ENCODE measurements at places on chromosomes 13 and 19.

GRCh38 chr13:32087955-32088747 lies 56.6 kb downstream of the FRY start:
- no peak for DNase-seq

DNA sequence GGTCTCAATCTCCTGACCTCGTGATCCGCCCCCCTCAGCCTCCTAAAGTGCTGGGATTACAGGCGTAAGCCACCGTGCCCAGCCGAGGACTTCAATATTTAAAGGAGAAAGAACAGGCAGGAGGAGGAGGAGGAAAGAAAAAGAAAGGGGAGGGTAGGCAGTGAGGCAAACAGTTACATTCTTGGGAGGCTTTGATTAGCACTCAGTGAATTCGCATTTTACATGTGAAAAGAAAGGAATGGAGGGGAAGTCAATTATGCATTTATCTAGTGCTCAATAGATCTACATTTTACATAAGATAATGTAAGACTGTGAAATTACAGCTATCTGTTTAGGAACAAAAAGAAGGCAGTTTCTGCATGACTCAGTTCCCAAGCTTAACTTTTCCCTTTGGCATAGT lies 30.9 kb upstream of the CXCL17 start:
- no peak for DNase-seq

DNA sequence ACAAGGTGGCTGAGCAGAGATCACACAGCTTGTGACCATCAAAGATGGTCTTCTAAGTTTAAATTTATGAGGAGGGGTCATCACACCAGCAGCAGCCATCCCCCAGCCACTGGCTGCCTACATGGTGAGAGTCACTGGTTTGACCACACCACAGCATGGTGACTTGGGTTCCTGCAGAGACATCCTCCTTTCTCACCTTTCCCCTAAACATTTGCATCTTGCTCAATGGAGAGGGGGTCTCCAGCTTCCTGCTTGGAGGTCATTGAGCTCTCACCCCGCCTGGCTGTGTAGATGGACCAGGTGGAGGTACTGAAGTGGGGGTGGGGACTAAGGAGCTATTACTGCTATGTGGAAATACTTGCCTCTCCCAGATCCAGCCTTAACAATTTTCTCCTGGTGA lies 247.6 kb upstream of the ARGLU1 start:
- DNase-seq = no peak

DNA sequence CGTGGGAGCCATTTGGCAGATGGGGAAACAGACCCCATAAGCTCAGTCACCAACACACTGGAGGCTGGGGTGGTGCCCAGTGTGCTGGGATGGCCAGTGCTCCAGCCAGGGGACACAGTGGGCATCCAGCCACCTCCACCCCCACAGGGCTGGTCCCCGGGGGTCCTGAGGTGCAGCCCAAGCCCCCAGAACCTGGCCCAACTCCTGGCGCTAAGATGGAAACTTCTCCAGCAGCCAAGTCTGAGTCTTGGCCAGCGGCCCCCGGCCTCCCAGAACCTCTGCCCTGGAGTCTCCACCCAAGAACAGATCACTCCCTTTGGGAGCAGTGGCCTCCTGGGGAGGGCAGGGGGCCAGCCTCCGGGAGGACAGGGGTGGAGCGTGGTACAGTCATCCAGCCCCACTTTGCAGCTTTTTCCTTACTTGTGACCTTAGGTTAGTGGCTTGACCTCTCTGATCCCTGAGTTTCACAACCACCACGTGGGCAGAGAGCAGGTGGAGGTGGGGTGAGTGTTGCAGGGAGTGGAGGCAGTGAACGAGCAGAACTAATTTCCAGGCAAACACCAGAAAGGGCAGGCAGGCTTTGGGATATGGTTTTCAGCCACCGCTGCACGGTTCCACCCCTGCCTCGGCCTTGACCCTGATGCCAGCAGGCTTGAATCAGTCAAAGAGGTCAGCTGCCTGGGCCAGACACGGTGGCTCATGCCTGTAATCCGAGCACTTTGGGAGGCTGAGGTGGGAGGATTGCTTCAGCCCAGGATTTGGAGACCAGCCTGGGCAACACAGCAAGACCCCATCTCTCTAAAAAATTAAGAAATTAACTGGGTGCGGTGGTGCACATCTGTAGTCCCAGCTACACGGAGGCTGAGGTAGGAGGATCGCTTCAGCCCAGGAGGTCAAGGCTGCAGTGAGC lies 4.3 kb upstream of the NRTN start:
- DNase-seq = no peak

DNA sequence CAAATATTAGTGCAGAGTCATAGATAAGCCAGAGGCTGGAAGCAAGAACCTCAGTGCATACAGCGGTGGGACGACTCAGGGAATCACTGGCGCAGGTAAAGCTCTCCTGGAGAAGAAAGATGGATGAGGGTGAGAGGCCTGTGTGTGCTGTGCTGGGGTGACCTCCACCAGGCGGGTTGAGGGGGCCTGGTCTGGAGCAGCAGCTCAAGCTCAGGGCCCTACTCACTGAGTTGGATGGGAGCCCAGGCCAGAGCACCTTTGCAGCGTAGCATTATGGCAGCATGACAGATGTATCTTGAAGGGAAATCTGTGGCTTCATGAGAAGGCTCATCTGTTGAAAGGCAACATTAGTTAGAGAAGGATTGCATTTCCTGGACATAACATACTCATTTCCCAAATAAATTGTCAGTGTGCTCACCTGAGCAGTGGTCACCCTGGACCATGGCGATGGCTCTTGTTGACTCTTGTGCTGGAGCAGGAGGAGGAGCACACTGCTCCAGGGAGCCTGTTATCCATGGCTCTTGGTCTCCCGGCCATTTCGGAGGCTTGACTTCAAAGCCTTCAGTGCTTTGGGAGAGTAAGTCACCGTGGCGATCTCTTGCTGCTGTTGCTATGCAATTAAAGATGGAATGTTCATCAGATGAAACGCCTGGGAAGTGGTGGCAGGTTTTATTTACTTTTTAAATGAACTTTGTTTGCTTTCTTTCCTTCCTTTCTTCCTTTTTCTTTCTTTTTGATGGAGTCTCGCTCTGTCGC lies 25.0 kb downstream of the HNRNPM start:
- DNase-seq = no peak

- DNase-seq = no peak
Measured at GRCh38 chr19:54694648-54695047, 29.6 kb upstream of the KIR3DL3 start.

DNA sequence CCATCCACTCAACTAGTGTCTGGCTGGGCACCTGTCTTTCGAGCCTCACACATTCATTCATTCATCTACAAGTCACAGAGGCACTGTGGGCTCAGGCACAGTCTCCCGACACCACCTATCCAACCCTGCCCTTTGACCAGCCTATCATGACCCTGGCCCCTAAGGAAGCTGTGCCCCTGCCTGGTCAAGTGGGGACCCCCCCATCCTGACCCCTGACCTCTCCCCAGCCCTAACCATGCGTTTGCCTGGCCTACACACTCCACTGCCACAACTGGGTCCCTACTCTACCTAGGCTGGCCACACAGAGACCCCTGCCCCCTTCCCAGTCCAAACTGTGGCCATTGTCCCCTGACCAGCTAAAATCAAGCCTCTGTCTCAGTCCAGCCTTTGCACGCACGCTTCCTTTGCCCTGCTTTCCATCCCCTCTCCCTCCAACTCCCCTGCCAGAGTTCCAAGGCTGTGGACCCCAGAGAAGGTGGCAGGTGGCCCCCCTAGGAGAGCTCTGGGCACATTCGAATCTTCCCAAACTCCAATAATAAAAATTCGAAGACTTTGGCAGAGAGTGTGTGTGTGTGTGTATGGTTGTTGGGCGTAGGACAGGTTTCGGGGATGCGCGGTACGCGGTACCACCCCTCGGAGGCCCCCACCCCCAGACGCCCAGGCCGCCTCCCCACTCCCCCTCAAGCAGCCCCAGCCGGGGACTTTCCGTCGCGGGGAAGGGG lies 404 bp upstream of the IL27RA start:
- DNase-seq = no peak
